Choroid plexus epithelial cell (primary cell): ENCODE measurements at places on chromosomes 13 and 19.
A peak's percentile ranks its signal among the peaks of the same experiment; 100 is the strongest.

DNA sequence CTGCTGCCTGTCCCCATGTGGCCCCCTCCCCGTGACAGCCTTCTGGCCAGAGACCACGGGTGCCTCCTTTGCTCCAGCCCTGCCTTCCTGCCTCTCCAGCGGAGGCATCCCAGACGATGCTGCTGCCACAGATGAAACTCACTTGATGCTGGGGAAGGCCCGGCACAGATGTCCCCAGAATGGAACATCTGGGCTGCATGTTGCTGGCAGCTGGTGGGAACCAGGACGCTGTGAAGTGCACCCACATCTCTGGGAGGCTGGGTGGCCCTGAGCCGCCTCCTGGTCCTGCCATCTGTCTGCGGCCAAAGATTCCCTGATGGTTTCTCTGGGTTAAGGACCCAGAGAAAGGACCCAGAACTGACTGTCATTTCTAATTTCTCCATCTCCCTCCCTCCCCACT lies 51.9 kb upstream of the PTPRS start:
- DNase-seq, result no peak

GRCh38 chr13:84917252-84917878 lies 881.9 kb downstream of the SLITRK6 start:
- DNase-seq, result peak; percentile 41

DNA sequence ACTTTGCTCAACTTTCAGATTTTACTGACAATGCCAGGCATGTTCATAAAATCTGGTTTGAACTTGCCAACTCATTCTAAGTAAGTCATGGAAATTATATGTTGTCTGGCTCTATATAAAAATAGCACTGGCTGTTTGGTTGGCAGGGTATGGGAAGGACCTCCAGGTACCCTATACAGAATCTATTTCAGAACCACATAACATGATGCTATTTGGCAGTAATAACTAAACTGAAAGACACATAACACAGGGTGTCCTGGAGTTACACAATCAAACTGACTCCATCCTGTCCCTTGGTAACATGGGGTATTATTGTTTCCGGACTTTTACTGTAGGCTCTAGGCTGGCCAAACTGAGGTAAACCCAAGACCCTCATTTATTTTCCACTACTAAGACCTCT lies 248.8 kb downstream of the RGCC start:
- no peak for DNase-seq

DNA sequence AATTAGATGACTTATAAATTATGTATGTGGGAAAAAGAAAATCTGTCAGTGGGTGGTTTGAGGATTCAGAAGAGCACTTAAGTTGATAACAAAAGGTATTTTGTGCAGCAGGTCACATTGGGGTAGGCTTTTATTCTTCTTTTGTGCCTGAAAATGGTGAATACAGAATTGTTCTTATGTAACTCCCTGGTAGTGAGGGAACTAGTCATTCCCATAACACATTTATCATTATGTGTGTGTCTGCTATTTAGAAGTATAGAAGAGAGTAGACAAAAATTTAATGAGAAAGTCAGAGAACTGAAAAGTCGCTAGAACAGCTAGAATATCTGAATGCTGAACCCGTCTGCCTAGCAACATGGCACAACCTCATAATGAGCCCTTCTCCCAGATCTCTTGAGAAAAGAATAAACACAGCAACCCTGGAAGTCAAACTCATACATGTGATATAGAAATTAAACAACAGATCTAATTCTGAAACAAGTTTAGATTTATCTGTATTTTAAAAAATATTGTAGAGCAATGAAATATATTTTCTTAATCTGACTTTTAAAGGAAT lies 111.8 kb upstream of the EDNRB start:
- DNase-seq, result no peak

- DNase-seq, result no peak
Observed at GRCh38 chr13:98311200-98311548, 134.1 kb upstream of the RNF113B start.

DNA sequence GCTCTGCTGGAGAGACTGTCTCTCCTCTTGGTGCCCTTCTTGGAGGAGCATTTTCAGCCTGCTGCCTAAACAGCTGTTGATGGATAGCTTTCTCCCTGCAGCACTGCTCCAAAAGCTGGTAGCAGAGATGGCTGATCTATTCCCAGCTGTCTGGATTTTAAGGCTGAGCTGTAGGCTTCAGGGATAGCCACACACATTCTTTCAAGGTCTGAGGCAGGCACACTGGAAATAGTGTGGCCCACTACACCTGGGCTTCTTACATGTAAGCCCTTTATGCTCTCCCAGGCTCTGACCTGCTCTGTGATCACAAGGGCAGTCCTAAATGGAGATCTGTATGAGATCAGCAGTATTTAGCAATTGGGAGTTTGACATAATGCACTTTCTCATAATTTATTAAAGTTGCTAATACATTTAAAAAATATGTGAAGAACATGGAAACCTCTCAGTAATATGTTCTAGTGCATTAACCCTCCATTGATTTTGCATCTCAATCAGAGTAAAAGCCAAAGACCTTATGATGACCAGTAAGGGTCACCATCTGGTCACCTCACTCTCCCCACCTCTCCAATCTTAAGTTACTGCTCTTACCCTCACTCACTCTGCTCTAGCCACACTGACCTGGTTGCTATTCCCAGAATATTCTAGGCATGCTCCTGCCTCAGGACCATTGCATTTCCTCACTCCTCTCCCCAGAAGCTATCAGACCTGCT lies 91.6 kb downstream of the MBNL2 start:
- DNase-seq, result no peak

DNA sequence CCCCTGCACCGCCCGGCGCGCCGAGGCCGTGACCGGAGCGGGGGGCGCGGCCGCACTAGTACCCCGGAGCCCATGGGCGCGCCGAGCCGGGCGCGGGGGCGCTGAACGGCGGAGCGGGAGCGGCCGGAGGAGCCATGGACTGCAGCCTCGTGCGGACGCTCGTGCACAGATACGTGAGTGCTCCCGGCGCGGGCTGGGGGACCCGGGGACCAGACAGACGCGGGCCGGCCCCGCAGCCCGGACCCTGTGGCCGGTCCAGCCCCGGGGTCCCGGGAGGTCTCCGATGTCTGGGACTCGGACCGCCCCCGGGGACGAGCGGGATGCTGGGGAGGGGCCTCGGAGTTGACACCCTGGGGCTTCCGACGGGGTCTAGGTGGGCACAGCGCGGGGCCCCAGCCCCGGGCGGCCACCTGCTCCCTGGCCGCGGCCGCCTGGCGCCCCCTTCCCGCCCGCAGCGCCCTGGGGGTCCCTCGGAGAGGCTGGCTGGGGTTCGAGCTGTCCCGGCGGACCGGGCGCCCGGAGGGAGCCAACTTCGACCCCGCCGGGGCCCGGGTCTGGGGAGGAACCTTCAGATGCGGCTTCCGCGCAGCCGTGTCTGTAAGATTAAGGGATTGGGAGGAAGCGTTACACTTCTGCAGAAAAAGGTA lies 568 bp downstream of the ATP11A start:
- peak; percentile 23 for DNase-seq

GRCh38 chr13:40442826-40443225 lies 223.6 kb downstream of the FOXO1 start:
- DNase-seq, result no peak

- DNase-seq, result peak; percentile 85
Observed at GRCh38 chr13:59531571-59532091, 632.1 kb downstream of the DIAPH3 start.

DNA sequence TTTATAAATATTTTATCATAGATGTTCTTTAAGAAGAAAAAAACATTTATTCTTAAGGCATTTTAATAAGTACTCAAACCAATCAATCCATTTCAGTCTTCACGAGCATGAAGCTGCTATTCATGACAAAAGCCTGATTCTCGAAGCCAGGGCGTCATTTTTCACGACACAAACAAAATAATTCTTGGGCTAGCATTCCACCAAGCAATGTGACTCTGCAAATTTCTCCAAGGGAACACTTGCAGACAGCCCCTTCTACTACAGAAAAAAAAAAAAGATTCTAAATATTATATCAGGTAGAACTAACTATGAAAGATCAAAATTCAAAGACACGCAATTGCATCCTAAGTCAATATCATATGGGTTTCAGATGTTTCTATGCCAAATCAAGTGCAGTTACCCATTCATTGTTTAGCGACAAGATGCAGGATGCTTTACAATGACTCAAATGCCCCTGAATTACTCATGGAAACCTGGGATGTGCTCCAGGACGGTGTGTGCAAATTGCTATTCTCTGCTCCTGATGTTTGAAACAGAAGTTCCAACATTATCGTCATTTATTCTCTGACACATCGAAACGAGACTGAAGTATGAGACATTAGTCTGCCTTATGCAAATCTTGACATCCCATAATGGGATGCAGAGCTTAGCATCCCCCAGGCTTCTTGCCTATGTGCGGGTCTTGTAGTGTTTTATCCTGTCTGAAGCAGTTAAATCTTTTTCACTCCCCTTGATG lies 517.7 kb downstream of the MYO16 start:
- DNase-seq, result peak; percentile 71

GRCh38 chr13:74868049-74868448 lies 613.9 kb downstream of the TBC1D4 start:
- DNase-seq, result peak; percentile 41

DNA sequence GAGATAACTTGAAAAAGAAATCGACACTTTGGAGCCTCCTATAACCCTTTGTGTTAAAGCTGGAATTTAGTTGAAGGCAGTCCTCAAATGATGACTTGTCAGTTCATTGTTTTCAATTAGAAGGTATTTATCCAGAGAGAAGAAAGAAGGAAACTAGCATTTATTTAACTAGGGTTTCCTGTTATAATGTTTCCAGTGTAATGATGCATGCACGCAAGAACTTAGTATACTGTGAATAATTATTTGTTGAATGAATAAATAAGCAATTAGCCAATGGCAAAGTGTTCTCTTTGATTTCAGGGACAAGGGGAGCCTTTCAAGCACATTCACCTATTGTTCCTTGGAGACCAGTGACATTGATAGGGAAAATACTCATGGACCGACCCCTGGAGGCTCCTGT lies 307.4 kb downstream of the KLF5 start:
- DNase-seq, result no peak

DNA sequence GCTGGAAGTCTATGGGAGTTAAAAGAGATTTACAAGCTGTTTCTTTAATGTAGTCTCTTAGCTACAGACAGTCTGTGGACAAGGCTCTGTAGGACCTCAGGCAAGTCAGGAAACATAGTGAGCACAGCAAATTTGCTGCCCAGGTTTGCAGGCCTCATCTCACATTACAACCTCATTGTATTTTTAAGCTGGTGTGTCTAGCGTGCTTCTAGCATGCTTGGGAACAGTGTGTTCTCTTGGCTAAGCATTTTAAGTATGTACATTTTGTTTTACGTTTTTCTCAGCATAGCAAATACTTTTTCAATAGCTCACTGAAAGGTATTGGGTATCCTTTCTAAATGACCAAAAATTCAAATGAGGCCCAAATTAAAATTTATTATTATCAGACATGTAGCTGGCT lies 113.2 kb downstream of the STARD13 start:
- peak; percentile 98 for DNase-seq

DNA sequence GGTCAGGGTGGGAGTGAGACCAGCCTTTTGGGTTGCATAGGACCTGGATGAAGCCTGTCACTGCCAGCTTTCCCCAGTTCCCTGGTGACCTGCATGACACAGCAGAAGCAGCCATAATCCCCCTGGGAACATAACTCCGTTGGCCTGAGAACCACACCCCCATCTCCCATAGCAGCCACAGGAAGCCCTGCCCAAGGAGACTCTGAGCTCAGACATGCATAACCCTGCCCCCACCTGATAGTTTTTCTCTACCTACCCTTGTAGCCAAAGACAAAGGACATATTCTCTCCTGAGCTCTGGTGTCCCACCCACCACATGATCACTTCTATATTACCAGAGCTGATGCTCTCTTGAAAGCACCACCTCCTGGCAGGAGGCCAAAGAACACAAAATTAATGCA lies 413.5 kb upstream of the HTR2A start:
- no peak for DNase-seq

DNA sequence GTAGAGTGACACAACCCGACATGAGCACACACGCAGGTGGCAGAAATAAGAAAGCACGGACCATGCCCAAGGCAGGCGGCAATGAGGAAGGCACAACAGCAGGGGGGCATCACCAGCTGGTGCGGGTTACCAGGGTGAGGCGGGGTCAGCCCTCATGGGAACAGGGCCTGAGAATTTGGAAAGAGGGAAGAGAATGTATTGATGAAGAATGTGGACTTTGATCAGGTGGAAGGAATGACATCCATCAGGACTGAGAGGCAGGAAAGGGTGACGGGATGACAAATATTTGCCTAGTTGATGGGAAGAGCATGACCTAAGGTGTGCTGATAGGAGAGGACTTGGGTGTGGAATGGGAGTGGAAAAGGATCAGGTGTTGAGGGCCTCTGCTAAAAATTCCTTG lies 177.5 kb downstream of the ABCC4 start:
- no peak for DNase-seq

GRCh38 chr13:52892925-52893324 lies 44.5 kb upstream of the PCDH8 start:
- no peak for DNase-seq

GRCh38 chr13:51180853-51181511 lies 41.2 kb upstream of the FAM124A start:
- DNase-seq, result no peak

GRCh38 chr13:40813667-40814454 lies 24.4 kb downstream of the SLC25A15 start:
- peak; percentile 66 for DNase-seq

DNA sequence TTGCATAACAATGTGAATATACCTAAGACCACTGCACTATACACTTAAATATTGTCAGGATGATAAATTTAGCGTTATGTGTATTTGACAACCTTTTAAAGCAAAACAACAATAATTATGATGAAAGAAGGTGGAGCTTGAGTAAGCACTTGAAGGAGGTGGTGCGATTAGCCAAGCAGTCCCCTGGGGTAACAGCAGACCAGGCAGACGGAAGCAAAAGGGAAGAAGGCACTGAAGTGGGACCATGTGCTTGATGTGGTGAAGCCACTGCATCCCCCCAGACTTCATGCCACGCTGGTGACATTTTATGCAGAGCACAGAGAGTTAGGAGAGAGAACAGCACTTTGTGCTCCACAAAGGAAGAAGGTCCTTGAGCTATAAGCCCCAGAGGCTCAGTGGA lies 58.3 kb upstream of the ZNF507 start:
- no peak for DNase-seq

DNA sequence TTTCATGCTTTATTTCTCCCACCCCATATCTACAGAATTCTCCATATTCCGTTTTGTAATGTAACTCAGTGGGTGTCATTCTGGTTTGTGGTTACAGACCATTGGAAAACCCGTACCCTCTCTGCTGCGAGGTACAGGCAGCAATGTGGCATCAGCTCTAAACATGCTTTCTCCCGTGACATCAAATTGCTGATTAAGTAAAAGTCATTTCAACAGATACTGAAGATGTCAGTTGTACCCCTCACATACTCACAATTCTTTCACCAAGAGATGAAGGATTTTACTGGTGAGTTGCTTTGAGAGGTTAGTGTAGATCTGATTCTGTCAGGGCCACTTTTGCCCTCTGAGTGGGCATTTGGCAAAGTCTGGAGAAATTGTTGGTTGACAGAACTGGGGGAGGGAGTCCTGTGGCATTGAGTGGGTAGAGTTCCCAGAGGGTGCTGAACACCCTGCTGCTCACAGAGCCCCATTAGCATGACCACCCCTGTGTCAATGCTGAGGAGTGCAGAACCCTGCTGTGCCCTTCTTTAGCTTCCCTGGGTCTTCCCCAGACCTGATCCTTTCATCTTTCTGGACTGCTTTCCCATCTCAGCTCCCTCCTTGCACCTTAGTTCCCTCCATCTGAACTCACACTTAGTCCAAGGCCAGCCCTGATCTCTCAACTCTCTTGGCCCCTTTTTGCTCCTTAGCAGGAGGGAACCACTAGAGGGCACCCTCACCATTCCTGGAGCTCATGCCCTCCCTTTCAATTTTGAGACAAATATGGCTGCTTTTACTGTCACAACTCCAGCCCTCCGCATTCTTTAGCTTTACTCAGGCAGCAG lies 39.9 kb upstream of the CEACAM8 start:
- DNase-seq, result peak; percentile 57

- DNase-seq, result peak; percentile 3
Observed at GRCh38 chr19:6997679-6998445, 23.4 kb downstream of the MBD3L2B start.
